Tongue (tissue), 3 donors: ENCODE measurements at places on chromosomes 3 and 15.
A peak's percentile ranks its signal among the peaks of the same experiment; 100 is the strongest.

GRCh38 chr15:89645680-89646079, 9.6 kb downstream of the KIF7 start:
- DNase-seq, result no peak

DNA sequence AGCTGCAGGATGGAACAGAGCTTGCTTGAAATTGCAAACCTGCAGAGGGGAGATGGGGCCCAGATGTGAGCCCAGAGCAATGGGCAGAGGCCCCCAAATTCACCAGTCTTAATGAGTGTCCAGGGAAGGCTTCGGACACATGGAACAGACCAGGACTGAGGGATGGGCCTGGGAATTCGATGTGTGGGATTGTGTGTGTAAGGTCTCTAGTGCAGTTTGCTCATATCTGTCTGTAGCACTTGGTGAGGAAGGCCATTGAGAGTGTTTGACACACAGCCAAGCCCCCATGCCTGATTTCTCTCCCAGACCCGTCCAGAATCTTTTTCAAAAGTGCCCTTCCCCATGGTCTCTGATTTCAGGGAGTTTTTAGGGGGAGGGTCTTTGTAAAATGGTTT, 17.2 kb downstream of the TEX264 start:
- no peak for DNase-seq

- no peak for DNase-seq
Observed at GRCh38 chr15:91865950-91866349, 12.4 kb downstream of the SLCO3A1 start.

DNA sequence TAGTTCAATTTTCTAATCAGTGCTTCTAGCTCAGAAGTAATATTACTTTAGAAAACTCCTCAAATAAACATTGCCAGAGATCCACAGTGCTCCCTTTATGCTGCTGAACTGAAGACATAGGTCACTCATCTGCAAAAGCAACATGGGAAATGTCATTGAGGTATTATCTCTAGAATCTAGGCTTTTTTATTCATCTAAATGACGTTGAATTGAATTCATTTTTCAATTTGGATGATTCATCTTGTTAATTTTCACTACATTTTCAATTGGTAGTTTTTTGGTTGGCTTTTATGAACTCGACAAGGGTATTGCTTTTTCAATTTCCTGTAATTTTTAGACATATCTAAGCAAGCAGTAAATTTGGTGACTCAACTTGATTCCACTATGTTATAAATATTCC, 275.4 kb downstream of the NFKBIZ start:
- DNase-seq, result no peak

DNA sequence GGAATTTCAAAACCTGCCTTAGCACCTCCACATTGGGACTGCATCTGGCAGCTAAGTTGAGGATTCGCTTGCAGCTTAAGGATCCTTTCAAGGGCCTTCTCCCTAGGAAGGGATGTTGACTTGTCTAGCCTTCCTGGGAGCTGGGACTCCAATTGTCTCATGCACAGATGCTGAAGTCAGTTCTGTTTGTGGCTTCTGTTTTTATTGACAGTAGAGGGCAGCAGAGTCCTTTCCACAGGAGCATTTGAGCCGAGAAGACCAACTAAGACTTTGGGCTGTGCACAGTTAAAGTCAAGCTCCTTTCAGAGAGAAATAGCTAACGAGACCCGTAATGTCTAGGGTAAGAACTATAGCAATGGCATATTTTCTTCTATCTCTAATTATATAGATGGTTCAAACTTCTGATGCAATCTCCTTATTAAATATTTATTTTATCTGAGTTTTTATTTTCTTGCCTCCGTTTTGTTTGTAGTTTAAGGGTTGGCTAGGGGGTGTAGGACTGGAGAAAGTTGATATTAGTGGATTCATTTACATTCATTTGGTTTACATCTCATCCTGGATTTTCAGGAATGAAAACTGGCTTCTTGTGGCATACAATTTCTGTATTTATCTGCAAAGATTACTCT, 59.7 kb upstream of the KBTBD8 start:
- peak; percentile 93 for DNase-seq

DNA sequence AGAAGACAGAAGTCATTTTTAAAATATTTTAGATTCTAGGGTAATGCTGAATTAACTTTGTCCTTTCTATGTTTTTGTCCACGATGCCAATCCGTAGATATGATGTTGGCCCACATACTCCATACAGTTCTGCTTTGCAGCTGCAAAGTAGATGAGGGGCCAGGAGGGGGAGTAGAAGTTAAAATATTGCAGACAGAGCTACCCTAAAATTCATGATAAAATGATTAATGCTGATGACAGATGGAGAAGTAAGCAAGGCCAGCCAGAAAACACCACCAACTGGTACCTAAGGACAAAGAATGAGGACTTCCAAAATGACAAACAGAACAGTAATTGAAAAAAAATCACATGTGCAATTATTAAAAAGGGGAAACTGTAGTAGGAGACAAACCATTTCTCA, 756.6 kb upstream of the ARPP21 start:
- peak; percentile 24 for DNase-seq

DNA sequence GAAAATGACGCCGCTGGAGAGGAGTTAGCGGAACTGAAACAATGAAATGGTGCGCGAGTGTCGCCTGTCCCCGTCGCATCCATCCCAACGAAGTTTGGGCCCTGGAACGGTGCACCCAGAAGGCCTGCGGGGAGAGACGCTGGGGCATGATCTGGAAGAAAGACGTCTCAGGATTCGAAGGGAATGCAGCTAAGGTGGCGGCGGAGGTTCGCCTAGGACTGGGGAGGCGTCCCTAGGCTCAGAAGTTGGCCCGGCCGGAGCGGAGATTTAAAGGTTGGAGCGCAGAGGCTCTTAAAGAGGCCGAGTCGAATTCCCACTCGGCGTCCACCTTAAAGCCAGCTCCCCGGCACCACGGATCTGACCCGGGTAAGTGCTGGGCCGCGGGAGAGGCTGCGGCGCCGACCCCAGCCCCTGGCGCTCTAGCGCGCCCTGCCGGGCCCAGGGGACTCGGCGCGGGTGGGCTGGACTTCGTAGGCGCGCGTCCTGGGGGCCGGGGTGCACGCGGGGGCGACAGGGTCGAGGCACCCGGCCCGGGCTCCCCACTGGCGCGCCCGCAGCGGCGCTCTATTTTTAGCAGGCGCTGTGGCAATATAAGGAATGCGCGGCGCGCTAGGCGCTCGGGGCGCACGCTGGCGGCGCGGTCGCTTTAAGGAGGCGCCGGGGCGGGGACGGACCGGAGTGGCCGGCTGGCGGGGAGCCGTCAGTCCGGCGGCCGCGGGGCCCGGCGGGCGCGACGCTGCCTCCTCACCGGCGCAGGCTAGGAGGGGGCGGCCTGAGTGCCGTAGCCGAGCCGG, at the start of gene MRAS:
MRAS (plus strand) TSS at position 620 of the 794 bp plus-strand sequence. CDS start 24,305 bp downstream, outside the sequence.
- DNase-seq, result peak; percentile 86

- peak; percentile 78 for DNase-seq
Observed at GRCh38 chr3:36944641-36945270, at the start of gene TRANK1. TRANK1 (minus strand) TSS chr3:36945054; CDS start chr3:36944809, 245 bp downstream.

DNA sequence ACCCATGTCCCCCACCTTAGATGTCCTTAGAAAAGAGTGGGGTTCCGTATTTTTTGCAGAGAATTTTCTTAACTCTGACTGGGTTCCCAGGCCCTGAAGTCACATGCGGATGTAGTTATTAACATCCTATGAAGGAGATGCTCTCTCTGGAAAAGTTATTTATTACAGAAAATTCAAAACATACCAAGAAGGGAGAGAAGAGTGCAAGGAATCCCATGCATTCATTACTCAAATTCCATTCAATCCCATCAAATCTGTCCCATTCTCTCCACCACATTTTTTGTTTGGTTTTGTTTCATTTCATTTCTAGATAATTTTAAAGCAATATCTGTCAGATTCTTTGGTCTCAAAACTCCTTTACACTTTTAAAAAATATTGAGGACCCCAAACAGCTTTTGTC, 34.3 kb upstream of the ANKRD34C start:
- no peak for DNase-seq

- no peak for DNase-seq
Observed at GRCh38 chr3:120368172-120368571, 19.0 kb upstream of the LRRC58 start.

GRCh38 chr3:113063126-113063894, 72.5 kb downstream of the GTPBP8 start:
- DNase-seq, result no peak

DNA sequence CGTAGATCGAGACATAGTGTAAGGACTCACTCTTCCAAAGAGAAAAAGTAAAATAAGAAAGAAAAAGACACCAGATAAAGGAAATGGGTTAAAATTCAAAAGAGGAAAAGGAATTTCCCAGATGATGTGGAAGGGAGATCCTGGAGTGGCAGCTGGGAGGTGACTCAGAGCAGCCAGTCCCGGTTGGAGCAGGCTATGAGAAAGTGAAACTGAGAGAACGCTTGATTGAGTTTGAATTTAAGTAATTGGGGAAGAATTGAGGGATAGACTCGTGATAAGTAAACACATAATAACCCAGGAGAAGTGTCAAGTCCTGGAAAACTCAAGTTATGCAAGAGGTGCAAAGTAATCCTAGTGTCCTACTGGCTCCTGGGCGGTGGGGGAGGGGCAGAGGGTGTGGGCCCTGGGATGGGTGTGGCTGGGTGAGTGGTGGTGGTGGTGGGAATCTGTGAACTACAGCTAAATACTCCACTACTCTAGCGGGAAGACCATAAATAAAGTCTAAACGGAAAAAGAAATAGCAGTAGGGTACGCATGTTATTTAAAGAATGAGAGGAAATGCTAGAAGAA, 1.2 kb downstream of the PRR20G start:
- DNase-seq, result no peak

DNA sequence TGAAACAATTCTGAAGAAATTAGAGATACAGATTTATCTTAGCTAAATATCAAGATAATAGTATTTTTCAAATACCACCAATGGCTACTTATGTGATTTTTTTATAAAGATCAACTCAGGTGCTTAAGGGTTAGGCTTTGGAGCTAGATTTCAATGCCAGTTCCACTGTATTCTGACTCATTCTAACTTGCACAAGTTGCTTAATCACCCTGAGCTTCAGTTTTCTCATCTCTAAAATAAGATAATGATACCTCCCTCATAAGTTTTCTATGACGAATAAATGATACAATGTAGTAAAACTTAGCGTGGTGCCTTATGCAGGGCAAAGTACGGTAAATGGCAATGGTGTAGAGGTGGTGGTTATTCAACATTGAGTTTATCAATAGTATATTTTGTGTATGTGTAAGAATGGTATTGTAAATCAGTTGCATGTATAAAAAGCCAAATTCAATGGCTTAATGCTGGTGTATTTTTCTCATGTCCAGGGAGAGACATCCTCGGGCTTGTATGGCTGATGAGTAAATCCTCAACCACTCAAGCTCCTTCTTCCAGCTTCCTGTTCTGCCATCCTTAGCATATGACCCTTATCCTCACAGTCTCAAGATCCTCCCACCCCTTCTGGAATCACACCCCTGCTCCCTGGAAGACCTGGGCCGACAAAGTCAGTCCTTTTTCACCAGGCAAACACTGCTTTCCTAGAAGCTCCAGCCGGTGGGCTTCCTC, 505.9 kb upstream of the CFAP20DC start:
- DNase-seq, result no peak

- DNase-seq, result no peak
Observed at GRCh38 chr3:125136515-125136914, 76.0 kb downstream of the SLC12A8 start.

DNA sequence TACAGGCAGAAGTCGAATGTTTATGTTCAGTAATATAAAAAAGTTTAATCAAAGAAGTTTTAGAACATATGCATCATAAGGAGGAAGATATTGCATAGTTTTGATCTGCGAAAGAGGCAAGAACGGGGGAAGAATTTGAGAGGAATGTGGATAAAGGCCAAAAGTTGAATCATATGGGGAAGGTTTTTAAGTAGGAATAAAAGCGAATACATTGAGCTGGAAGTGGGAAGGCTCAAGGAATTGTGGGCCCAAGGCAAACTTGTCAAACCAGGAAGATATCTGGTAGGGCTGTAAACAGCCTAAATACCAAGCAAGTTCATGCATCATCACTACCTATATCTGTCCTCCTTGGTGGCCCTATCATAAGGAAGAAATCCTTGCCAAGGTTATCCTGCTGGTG, 186.9 kb downstream of the MAGI1 start:
- peak; percentile 39 for DNase-seq

- no peak for DNase-seq
Observed at GRCh38 chr3:54137311-54137710, 15.0 kb downstream of the CACNA2D3 start.

DNA sequence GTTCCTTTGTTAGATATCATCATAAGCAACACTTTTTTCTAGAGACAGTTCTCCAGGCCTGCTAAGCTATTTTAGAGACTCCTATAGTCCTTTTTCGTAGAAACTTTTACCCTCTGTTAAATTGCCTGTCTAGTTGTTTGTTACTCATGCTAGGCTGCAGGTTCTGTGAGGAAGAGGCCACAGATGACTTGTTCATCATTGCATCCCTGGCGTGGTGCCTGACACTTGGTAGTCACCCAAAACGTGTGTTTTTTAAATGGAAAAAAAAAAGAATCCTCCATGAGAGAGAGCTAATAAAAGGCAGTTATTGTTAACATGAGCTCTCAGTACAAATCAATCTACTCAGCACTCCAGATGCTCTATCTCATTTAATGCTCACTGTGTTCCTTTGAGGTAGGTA, 35.1 kb downstream of the CCDC54 start:
- DNase-seq, result no peak

GRCh38 chr3:16309558-16309957, 44.5 kb downstream of the OXNAD1 start:
- no peak for DNase-seq

DNA sequence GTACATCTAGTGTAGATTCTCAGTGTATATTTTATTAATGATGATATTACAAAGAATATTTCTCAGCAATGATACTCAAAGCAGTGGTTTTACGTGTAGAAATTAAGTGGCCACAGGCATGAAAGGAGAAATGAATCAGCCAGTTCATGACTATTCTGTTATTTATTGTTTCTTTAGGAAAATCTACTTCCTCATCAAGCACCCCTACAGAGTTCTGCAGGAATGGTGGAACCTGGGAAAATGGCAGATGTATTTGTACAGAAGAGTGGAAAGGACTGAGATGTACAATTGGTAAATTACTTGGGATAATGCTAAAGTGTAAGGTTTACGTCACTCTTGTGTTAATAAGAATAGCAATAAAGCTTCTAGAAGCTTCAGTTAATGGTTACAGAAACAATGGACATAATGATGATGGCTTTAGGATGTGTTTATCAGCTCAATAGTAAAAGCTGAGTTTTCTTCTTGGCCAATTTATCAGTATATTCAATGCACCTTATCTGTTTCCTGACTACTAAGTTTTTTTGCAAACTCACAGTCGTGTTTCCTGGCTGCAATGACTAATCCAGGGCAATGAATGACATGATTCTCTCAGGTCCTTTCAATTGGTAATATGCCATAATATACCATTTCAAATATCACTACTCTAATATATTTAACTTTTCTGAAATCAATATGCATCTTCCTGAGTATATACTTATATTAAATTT, 20.2 kb downstream of the ADGRG7 start:
- DNase-seq, result no peak

GRCh38 chr3:181040030-181040429, 50.5 kb upstream of the DNAJC19 start:
- no peak for DNase-seq

DNA sequence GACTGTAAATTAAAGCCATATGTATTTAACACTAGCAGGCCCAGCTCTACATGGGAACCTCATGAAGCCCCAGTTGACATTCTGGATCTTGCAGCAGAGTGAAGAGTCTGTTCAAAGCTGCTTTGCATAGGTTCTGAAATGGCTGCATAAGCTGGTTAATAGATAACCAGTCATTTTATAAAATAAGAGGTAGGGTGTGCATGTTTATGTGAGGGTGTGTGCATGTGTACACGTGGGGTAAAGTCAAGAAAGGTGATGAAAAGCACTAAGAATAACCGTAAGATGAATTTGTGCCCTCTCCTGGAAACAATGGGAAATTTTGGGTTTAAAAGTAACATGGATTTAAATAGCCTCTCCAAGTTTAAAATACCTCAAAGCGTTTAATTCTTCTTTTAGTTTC, 33.0 kb downstream of the PAQR9 start:
- no peak for DNase-seq

- no peak for DNase-seq
Observed at GRCh38 chr3:177411201-177411600, 213.9 kb upstream of the TBL1XR1 start.
